ENCODE measurements at places on chromosomes 7 and 10.

- DNase-seq, result no peak
Measured at GRCh38 chr7:96982586-96982985, 22.8 kb upstream of the DLX6 start.

DNA sequence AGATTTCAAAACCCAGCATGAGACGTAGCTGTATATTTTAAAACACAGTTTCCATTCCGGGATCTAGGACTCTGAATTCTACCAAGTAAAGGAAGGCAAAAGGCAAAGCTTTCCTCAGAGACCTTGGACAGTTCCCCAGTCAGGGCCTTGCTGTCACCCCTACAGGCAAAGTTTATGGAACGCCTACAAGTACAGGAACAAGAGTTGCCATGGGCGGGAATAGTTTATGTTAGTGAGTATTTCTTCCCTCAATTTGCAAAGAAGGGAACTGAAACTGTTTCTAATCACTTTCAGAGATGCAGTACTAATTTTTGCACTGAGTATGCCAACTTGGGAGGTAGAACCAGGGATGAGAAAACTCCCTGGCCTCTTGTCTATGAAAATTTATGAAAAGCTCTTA, 68.2 kb upstream of the LRGUK start:
- DNase-seq, result no peak

DNA sequence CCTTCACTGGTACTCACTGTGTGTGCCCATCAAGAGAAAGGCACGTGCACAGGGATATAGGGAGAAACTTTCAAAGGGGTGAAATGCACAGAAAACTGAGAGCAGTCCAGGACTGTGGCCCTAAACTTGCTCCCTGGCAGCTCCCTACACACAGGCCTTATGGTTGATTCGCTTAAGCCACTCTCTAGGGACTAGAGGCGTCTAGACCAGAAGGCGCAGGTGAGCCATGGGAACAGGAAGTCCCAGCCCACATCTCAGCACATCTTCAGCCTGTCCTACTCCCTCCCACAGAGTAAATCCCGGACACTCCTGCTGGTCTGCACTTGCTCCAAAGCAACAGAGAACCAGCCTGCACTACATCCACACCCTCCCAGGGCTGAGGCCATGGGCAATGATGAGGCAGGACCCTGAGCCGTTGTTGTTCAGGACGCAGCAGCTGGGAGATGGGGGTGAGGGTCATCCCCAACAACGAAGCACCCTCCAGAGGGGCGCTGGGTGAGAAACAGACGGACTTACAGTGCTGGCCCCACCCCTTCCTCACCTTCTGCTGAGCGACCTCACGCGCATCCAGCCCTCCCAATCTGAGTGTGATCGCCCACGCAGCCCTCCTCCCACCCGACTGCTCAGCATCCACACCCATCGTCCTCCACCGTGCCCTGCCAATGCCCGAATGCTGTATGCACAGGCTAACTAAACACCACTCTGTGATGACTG, 109.3 kb downstream of the TNS3 start:
- no peak for DNase-seq

GRCh38 chr7:113013761-113014449, 72.7 kb downstream of the GPR85 start:
- no peak for DNase-seq

DNA sequence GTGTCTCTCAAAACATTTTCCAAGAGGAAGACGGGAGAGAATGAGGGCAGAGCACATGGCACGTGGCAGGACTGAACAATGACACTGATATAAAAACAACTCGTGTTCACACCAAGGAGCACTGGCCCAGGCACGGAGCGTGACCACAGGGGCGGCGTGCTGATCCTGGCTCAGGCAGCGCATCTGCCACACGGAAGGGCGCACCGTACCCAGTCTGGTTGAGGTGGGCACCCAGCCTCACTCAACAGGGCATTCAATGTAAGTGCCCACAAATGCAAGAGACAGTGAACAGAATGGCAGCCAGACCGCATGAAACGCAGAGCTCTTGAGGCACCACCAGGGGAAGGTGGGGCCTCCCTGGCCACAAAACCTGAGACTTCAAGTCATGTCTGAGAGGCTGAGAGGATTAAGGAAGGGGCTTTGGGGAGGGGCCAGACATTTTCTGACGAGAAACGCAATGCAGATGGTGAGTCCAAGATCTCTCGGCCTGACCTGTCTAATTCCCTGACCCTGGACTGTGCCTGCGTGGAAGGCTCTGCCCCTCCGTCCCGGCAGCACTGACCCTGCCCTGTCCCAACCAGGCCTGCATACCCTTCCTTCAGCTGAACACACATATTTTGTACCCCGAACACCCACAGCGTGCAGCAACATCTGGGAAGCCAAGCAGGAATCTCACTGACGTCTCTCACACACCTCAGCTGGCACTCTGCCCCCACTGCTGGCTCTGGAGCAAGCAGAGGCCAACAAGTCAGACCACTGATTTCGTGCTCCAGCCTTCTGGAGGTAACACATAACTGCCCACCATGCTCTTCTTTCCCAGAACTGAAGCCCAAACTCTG, 35.5 kb downstream of the VOPP1 start:
- DNase-seq, result no peak

- DNase-seq, result no peak
Measured at GRCh38 chr10:8150401-8150905, 96.0 kb downstream of the GATA3 start.

DNA sequence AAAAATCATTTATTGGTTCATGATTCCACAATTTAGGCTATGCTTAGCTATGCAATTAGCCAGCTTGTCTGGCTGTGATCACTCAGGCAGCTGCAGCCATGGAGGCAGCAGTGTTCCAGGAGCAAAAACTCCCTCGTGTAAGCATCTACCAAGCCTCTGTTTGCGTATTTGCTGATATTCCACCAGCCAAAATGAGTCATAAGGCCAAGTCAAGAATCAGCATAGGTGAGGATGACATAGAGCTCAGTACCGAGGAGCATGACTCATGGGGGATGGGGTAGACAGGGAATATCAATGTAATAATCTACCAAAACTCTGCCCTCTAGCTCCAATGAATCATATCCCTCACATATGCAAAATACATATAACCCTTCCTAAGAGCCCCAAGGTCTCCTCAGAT, 63.3 kb downstream of the IMMP2L start:
- no peak for DNase-seq

DNA sequence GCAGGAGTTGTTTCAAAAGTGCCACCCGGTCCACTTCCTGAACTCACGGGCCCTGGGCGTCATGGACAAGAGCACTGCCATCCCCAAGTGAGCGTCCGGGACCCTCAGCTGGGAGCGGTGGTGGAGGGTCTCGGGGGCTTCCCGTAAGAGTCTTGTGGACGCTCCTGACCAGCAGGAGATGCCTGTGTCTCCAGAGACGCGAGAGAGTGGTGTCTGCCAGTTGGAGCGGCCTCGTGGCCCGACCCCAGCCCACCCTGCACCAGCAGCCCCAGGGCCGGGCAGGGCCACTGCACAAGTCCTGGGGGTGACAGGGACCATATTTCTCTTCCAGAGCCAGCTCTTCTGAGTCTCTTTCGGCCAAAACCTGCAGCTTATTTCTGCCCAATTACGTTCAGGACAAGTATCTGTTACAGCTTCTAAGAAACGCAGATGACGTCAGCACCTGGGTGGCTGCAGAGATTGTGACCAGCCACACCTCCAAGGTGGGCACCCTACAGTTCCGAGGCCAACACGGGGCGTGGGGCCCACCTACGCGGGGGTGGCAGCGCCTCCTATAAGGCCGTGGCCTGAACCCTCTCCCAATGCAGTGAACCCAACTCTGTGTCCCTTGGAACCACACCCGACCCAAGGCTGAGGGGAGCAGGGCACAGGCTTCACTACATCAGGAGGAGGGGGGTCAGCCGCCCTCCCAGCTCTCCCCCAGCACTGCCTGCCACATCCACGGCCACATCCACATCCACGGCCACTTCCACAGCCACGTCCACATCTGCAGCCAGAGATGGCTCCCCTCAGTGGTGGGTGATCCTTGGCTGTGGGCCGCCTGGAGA, 16.2 kb upstream of the UTF1 start:
- no peak for DNase-seq

GRCh38 chr7:76133164-76133775, 68.4 kb upstream of the SRRM3 start:
- DNase-seq, result no peak

GRCh38 chr10:131693766-131694165, 207.0 kb upstream of the PPP2R2D start:
- no peak for DNase-seq

DNA sequence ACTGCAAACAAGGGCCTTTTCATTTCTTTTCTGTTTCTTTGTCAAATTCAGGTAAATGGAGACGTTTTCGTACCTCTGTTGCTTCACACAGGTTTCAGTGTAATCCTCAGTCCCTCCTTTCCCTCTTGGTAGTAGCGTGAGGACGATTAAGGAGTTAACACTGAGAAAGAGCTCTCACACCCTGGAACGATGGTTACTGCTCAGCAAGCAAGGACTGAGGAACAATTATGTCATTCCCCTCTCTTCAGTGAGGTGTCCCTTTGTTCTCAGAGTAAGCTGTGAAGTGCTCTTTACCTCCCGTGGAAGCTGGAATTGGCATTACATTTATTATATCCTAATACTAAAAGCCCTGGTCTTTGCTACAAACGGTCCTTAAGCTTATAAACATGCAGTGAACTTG, 95.9 kb downstream of the FANK1 start:
- DNase-seq, result no peak

DNA sequence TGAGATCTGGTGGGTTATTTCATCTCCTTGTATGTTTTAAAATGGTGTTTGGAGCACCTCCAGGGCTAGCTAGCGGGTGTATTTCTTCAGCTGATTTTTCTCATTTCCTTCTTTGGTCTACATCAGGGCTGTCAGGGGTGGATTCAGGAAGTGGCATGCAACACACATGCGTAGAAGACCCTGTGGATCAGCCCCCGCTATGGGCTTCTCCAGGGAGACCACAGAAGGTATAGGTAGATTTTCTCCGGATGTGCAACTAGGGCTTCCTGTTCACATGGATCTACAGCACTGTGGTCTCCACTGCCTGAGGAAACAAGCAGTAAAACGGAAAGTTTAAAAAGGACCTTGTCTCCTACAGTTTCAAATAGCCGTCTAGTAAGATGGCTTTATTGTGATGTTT, 10.4 kb downstream of the NUB1 start:
- DNase-seq, result no peak

DNA sequence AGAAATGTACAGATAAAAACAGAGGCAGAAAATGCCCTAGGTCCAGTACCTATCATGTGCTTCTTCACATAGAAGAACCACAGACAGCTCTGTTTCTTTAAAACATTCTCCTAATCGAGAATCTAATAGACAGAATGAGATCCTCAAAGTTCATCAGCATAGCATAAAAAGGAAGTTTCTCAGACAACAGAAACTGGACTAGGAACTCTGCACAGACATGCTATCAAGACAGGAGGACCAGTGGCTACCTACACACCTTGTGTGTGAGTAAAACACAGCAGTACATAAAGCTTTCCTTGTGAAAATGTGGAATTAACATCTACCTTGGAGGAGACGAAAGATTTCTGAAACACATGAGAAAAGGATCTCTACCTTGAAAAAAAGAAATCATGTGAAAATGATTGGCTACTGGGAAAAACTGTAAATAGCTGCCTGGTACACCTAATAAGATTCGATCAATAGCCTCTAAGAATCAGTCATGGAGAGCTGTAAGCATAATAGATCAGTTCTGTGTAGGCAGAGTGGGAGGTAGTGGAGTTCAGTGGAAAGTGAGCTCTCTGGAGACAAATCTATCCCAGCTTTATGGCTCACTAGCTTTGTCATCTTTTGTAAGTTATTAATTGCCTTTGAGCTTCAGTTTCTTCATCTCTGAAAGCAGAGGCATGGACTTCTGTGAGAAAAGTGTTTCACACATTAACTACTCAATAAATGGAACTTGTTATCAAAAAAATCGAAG, 26.7 kb downstream of the ELAPOR2 start:
- DNase-seq, result no peak

DNA sequence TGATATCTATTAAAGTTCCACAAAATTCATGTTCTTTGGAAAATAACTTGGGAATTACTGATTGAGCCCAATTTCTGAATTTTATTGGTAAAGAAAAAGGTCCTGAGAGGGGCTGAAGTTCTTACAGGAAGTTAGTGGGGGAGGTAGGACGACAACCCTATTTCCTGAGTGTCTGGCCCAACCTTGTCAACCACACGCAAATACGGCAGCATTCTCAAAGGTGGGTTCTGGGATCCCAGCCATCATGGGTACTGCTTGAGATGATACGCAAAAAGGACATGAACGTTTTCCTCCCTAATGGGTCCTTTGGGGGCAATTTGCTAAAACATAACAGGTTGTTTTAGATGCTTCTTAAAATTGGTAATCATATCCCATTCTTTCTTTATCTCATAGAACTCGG, 2.7 kb upstream of the PDCD4 start:
- no peak for DNase-seq

GRCh38 chr7:134891696-134892678, 94.3 kb upstream of the AGBL3 start:
- DNase-seq, result no peak

GRCh38 chr7:103717574-103717973, 271.6 kb upstream of the SLC26A5 start:
- DNase-seq, result no peak

GRCh38 chr10:24132741-24133140, 76.2 kb upstream of the KIAA1217 start:
- no peak for DNase-seq

- DNase-seq, result no peak
Measured at GRCh38 chr7:90209776-90210175, 1.8 kb upstream of the STEAP2 start.

DNA sequence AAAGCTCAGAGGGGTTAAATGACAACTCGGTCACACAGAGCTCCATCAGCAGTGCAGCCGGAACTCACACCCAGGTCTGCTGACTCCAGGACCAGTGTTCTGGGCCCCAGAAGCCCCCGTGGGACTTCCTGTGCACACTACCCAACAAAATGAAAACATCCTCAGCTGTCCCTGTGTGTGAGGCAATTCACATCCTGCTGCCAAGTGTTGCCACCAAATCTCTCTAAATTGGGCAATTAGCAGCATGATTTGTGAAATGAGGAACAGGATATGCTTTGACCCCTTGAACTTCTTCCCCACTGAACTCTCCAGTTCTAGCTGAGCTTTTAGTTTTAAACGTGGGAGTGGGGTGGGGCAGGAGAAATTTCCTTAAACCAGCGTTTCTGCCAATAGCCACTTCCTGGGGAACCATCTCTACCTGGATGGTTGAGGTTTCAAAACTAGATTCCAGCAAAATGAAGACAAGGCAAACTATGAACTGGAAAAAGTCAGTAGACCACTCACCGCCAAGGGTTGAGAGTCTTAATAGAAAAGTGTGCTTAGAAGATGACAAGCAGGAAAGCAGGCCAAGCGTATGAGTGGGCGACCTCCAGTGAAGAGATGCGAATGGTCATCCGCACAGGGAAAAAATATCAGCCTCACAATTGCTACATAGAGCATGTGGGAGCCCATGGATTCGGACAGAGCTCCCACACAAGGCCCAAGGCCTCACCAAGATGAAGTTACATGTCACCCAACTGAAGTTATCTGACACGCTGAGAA, 51.9 kb upstream of the CHST15 start:
- no peak for DNase-seq
